Sciatic nerve (tissue), 2 donors: ENCODE measurements at places on chromosomes 6 and 20. TPM values are rescaled to one million over a fixed set of nuclear protein-coding genes. Genes with fewer than 3 reads are reported as not detected.
A peak's percentile ranks its signal among the peaks of the same experiment; 100 is the strongest.

GRCh38 chr6:38055203-38055589 lies 235.7 kb downstream of the ZFAND3 start:
- no peak for DNase-seq

DNA sequence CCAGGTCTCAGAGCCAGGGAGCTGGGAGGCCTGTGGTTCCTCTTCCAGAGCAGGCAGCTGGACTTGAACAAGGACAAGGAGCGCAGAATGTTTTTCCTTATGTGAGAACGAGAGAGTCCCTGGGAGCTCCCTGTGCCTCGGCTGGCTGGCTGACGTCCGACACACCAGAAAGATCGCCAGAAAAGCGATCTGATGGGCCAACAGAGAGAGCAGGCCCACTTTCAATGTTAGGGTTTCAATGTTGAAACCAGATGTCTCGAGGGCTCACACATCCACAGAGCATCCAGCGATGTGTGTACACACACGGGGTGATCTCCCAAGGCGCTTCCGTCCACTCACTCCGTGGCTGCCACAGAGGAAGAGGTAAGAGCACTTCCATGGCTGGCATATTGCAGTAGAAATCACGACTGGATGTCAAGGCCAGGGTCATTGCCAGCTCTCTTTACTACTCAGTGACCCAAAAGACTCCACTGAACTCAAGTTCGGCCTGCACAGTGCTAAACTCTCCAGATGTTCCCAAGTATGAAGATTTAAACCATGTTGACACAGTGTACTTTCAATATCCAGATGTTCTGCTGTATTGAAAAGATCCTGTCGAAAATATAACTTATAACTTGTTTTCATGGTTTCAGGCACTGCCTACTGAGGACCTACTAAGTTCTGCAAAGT lies 70.8 kb upstream of the FOXC1 start:
- no peak for DNase-seq

The E2F1 gene
- total RNA-seq: 1.4 TPM

- DNase-seq: no peak
Measured at GRCh38 chr20:41577129-41578009, 40.8 kb downstream of the CHD6 start.

GRCh38 chr20:46960536-46960935 lies 65.9 kb downstream of the EYA2 start:
- no peak for DNase-seq

DNA sequence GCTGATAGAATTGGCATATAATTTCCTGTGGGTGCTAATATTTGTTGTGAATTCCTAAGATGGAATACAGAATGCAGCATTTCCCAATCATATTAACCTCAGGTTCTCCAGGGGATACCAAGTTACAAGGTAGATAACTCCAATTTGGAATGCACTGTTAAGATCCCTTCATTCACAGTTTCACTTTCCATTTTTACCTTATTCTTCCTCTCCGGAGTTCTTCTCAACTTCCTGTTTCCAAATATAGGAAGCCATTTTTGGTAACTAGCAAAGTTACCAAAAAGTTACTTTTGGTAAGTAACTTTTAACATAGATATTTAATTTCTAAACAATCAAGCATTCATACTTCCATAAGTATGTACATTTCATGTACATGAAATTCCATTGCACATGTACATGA lies 63.5 kb upstream of the PHACTR2 start:
- DNase-seq: no peak

- peak; percentile 70 for DNase-seq
Measured at GRCh38 chr6:27495386-27496135, 22.7 kb upstream of the ZNF184 start.

The KHDRBS2 gene
- 0.31 TPM for total RNA-seq

The ETV7 gene
- 6.7 TPM for total RNA-seq

The SLC2A10 gene
- total RNA-seq: 14.7 TPM

The MUC21 gene
- total RNA-seq: 0.18 TPM

DNA sequence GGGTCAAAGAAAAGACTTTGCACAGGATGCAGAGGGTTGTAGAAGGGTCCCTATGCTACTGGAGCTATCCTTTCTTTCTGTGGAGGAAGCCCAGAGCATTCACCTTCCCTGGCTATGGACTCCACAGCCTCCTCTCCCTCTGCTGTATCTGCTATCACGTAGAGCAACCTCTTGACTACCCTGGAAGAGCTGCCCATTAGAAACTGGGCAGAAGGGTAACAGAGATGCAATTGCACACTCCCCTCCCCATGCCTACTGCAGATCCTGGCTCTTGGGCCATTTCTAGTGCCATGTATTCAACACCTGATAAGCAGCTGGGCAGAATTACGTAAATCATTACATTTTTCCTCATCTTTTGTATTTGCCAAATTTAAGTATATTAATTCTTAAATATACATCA lies 3.1 kb downstream of the KLHL31 start:
- DNase-seq: no peak

GRCh38 chr20:1824834-1825233 lies 70.4 kb upstream of the SIRPA start:
- DNase-seq: no peak

The SYTL3 gene
- total RNA-seq: 2.5 TPM

The SNAP25 gene
- 2.5 TPM for total RNA-seq

- DNase-seq: no peak
Measured at GRCh38 chr6:21949211-21949801, 347.5 kb downstream of the PRL start.

- peak; percentile 84 for DNase-seq
Measured at GRCh38 chr20:31833130-31833930, 12.1 kb downstream of the FOXS1 start.

The FAM83D gene
- total RNA-seq: 0.13 TPM

DNA sequence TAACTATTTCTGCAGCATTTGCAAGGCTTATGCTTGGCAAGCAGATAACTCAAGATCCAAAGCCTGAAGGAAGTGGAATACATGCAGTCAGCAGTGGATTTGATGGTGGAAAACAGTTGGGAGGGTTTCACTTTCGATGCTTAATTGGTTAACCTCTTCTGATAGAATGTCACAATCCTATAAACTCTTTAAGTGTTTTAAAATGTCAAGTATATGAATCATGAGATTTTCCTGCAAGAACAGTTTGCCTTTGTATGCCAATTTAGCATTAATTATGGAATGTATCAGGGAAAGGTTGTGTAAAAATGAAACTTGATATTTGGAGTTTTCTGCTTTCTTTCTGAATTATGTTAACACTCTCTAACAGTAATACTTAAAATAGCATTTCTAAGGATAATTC lies 36.6 kb downstream of the NKX2-4 start:
- no peak for DNase-seq

DNA sequence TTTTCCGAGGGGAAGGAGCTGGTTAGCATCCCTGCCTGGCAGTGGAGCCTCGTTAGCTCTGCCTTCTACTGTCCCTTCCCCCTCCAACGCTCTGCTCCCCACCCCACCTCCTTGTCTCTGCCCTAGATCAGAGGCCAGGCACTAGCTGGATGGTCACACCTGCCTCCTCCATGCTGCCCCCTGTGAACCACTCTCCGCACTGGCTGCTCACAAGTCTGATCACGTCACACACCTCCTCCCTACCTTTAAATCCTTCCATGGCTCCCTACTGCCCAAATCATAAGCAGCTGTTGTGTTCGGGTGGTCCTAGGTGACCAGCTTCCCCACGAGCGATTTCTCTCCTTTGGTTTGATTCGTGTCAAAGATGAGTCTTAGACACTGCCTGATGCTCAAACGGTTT lies 71.3 kb downstream of the CHMP4B start:
- DNase-seq: no peak

DNA sequence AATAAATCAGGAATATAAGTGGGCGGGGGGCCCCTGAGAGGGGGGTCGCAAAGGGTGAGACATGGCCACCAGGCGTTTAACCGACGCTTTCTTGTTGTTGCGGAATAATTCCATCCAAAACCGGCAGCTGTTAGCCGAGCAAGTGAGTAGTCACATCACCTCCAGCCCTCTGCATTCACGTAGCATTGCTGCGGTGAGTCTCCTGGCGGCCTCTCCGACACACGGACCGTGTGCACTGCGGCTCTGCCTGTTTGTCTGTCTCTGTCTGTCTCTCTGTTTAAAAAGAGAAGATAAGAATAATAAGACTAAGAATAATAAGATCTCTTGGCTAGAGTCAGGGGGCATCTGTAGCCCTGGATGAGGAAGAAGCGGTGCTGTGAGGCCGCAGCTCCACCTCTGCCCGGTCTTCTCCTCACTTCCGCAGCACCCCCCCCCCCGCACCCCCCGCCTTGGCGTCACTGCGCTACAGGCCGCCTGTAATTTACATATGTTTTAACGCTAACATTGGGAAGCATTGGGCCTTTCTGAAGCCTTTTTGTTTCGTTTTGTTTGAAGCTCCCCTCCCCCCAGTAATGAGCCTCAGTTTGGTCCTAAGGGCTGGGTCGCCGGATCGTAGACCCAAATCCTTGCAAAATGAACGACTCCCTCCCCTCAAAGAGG lies 993 bp downstream of the STX16 start:
- DNase-seq: no peak

GRCh38 chr6:159973406-159973805 lies 4.5 kb downstream of the IGF2R start:
- no peak for DNase-seq

The WASF1 gene
- total RNA-seq: 9.6 TPM

- no peak for DNase-seq
Measured at GRCh38 chr20:41696428-41696827, 78.3 kb upstream of the CHD6 start.

The FAM209A gene
- not detected for total RNA-seq

- no peak for DNase-seq
Measured at GRCh38 chr6:39298061-39298460, 16.2 kb downstream of the KCNK17 start.

DNA sequence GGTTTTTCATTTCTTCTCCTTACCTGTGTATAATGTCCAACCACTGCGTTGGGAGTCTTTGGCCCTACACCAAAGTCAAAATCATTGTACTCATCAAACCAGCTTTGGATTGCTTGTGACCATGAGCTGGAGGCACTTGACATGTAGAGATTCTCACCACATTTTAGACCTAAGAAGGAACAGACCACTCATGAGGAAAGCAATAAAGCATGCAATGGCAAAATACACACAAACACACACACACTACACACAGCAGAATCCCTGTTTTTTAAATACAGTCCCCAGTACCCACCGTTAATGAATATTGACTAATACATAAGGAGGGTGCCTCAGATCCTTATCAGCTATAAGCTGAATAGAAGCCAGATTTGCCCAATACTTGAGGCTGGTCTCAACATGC lies 10.5 kb downstream of the CRISP3 start:
- no peak for DNase-seq

- DNase-seq: no peak
Measured at GRCh38 chr6:83597051-83597450, 84.7 kb downstream of the PRSS35 start.

The FAM209B gene
- total RNA-seq: not detected

- DNase-seq: no peak
Measured at GRCh38 chr20:16415071-16416053, 157.9 kb downstream of the KIF16B start.

The FABP7 gene
- not detected for total RNA-seq

The MEP1A gene
- not detected for total RNA-seq

The PRR18 gene
- total RNA-seq: not detected

- DNase-seq: no peak
Measured at GRCh38 chr20:54382419-54382818, 93.0 kb upstream of the DOK5 start.

The MYLK2 gene
- 0.27 TPM for total RNA-seq

The GABRR1 gene
- total RNA-seq: 0.27 TPM

- DNase-seq: no peak
Measured at GRCh38 chr20:57065646-57066045, 200.8 kb downstream of the BMP7 start.

DNA sequence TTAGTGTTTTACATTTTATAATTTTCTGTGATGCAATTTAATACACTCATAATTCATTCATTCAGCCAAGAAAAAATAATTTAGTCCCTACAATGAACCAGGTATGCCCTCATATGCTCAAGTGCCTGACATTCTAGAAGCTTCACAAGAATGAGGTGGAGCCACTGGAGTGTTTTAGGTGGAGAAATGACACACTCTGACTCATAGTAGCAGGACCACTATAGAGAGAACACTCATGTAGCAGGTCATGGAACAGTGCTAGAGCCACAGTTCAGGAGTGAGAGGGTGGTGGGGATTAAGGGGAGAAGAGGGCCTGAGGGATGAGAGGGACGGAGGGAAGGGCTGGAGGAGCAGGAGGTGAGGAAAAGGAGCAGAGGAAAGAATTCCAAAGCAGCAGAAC lies 1.4 kb upstream of the HLA-G start:
- DNase-seq: no peak

DNA sequence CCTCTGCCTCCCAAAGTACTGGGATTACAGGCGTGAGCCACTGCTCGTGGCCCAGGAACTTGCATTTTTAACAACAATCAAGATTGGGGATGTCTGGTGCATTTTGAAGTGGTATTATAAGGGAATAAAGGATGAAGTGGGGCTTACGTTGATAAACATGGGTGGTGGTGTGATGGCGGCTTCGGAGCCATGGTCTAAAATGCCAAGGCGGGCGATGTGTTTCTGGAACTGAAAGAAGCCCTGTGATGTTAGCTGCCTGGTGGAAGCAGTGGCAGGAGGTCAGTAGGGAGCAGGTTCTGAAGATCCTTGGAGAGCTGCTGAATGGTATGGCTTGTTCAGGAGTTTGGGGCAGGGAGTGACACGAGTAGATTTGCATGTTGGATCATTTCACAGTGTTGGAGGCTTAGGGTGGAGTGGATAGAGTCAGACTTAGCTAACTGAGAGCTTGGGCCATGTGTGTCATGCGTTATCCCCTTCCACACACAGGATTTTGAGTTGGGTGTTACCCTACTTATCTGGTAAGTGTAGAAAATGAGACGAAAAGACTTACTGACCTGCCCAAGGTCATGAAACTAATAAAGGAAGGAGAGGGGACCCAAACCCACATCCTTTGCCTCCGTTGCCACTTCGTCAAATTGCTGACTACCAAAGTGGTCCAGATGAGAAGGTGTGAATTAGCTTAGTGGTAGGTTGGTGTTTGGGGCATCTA lies 1.5 kb downstream of the NELFCD start:
- DNase-seq: no peak

GRCh38 chr20:25178563-25179438 lies 16.7 kb upstream of the ENTPD6 start:
- DNase-seq: no peak

DNA sequence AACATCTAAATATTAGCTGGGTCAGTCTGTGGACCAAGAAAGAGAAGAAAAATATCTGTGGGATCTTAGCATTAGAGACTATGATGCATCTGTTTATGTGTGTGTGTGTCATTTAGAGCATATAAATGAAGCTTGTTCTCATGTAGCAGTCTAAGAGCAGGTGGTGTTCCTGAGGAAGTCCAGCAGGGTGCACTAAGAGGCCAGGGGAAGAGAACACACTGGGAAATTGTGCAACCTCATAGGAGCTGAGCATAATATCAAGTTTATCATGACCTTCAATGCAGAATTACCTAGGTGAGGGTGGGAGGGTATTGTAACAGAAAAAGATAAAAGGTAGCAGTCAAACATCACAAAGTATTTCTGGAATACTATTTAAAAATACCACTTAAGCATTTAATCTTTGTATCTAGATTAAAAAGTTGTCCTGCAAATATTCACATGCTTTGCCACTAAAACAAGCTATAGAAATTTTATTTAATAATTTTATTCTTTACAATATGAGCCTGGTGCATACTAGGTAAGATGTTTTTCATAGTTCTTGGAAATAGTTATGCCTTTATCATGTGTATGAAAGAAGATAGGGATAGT lies 80.5 kb downstream of the SMPDL3A start:
- DNase-seq: no peak

The TBX18 gene
- total RNA-seq: 46.1 TPM
